Activated T-cell treated with anti-CD3 and anti-CD28 coated beads for 24 hours (primary cell): ENCODE measurements at places on chromosomes 1 and 21.

- DNase-seq: no peak
Measured at GRCh38 chr1:183946320-183946613, 91.3 kb downstream of the COLGALT2 start.

- no peak for DNase-seq
Measured at GRCh38 chr1:40783001-40783905, at the start of gene KCNQ4. KCNQ4 (plus strand) TSS chr1:40783787; CDS start chr1:40784094, 307 bp downstream.

DNA sequence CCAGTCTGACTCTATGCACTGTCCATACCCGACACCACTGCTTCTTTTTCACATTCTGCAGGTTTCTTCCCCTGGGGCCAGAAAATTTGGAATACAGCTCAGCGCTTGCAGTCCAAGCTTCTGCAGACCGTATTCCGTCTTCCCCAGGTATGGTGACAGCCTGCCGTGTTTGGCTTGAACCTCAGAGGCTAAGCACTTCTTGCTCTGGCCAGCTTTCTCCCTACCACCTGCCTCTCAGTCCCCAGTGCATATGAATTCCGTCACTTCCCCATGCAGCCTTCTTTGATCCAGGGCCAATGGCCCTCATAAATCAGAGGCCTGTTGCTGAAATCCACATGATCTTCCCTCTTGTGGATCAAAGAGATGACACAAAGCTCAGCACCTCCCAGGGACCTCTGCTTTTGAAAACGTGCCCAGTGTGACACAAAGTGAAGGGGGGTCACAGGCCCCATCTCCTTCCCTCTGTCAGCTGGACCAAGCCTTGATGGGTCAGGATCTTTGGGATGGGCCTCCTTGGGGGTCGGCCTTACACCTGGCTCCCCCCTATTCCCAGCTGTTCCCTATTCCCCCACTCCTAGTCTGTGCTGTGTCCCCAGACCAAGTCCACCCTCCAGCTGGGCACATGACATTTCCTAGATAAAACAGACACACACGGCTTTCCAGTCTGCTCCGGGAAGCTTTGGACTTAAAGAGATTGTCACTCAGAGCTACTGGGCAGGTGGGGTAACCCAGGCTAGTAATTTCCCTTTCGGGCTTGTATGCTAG lies 66.6 kb downstream of the HMGB4 start:
- no peak for DNase-seq

- DNase-seq: no peak
Measured at GRCh38 chr1:180424848-180425457, 77.4 kb downstream of the ACBD6 start.

GRCh38 chr1:23167353-23168078 lies 1.1 kb downstream of the LUZP1 start:
- DNase-seq: peak; percentile 23

GRCh38 chr1:37147906-37148305 lies 113.6 kb upstream of the GRIK3 start:
- no peak for DNase-seq
